ENCODE measurements at places on chromosomes 16 and 17. TPM values are rescaled to one million over a fixed set of nuclear protein-coding genes. Genes with fewer than 3 reads are reported as not detected.

DNA sequence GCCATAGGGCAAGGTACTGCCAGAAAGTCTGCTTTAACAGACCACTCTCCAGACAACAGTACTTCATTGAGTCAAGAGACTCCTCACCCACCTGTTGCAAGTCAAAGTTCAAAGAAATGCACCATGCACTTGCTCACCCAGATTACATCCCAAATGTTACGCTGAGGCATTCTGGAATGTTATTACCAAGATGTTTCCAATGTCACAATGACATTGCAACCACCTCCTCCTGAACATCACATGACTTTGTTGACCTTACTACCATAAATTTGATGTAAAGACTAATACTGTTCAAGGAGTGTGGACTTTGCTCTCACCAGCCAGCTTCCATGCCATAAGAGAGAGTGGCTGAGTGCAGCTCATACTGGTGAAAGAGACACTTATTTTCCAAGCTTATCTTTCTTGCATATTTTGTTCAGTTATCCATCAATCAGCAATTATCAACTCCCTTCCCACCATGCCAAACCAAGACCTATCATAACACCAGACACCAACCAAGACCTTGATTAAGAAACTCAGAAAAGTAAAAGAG is 58.5 kb upstream of the BCAR1 start:
- DNase-seq, result no peak

SPIRE2 gene
- 1.0 TPM for total RNA-seq

- DNase-seq, result no peak
Observed at GRCh38 chr17:64087252-64088005, 42.5 kb downstream of the ERN1 start.

- no peak for DNase-seq
Observed at GRCh38 chr17:10420811-10421210, 939 bp downstream of the MYH8 start.

VWA3A gene
- not detected for total RNA-seq

GRCh38 chr17:42667088-42667951 is 8.2 kb downstream of the TUBG2 start:
- DNase-seq, result no peak

DNA sequence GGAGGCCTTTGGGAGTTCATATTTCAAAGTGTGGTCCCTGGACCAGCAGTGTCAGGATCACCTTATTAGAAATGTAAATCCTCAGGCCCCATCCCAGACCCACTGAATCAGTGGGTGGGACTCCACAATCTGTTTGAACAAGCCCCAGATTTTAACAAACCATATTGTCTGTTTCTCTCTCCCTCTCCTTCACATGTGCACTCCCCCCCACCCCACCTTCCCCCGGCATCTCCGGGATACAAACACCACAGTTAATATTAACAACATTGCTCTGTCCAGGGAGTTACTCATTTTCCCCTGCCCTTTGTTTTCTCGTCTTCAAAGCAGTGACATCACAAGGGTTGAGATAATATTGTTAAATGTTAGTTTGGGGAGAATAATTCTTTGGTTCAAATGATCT is 127.3 kb downstream of the KATNIP start:
- DNase-seq, result no peak

ATP2C2 gene
- total RNA-seq, result not detected

DNA sequence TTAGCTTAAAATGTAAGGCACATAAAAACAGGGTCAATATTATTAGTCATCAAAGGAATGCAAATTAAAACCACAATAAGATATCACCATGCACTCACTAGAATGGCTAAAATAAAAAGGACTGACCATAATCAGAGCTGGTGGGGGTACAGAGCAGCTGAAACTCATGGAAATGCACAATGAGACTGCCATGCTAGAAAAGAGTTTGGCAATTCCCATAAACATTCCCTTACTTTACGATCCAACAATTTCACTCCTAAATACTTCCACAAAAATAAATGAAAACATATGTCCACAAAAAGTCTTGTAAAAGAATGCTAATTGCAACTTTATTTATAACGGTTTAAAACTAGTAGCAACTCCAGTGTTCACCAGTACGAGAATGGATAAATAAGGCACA is 36.1 kb upstream of the ERCC4 start:
- no peak for DNase-seq

DNA sequence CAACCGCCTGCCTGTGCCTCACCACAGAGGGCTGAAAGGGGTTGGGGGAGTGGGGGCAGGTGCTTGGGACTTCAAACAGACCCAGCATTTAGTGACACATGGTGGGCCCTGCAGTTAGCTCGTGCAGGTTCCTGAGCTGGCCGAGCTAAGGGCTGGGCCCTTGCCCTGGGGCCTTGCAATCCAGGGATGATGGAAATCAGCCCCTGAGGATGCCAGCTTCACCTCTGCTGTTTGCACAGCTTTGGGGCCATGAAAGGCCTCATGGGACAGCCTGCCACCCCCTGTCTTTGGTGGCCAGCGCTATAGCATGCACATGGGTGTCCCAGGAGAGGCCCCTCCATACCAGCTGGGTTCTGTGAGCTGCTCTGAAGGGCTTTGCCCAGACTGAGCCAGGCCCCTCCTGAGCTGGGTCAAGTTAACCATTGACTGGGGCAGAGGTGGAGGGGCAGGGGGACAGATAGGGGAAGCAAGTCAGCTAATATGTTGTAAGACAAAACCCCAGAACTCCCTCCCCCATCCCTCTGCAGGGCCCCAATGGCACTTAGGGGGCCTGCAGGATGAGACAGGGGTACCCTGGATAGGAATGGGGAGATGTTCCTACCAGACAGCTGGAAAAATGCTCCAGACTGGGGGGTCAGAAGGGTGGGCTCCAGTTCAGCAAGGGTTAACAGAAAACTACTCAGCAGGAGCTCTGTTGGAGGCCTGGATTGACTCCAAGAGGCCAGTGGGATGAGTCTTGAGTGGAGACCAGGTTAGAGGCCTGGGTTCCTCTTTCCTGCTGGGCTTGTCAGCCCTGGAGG is 692 bp downstream of the PRR15L start:
- peak; percentile 91 for DNase-seq

- DNase-seq, result no peak
Observed at GRCh38 chr17:62111562-62112171, 46.6 kb upstream of the MED13 start.

WSCD1 gene
- total RNA-seq, result not detected

- no peak for DNase-seq
Observed at GRCh38 chr17:21218101-21218500, 4.1 kb upstream of the TMEM11 start.

PRSS33 gene
- total RNA-seq, result not detected

GRCh38 chr16:87317750-87318644 is 805 bp upstream of the C16orf95 start:
- peak; percentile 85 for DNase-seq

GRCh38 chr16:85447693-85448313 is 165.3 kb upstream of the GSE1 start:
- no peak for DNase-seq

DNA sequence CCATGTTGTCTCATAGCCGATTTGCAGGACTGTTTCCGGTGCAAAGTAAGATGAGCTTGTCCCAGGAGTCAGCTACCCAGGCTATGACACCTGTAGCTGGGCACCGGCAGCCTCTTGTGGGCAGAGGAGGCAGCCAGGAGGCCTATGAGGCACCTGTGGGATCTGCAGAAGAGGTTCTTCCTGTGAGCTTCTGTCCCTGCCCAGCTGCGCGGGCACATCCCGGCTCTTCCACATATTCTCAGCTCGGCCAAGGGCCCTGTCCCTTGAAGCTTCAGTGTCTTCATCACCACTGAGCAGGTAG is 21.3 kb upstream of the CAPN15 start:
- no peak for DNase-seq
